HS-27A (cell line): ENCODE measurements at places on chromosomes 7 and 10.

GRCh38 chr10:76311752-76312636, 880.6 kb downstream of the LRMDA start:
- no peak for DNase-seq

DNA sequence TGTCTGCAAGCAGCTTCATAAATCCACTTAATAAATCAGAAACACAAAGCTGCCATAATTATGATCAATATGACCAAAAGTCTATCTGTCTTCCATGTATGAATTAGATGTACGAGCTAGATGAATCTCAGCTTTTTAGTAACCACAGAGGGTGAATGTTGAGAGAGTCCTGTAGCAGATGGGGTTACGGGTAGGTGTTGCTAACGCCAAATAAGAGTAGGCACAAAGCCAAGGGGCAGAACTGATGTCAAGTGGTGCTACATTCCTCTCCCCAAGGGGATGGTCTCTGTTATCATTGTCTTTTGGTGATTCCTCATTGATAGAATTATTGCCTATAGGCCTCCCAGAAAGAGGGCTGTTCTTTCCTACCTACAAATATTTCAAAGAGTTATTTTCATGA, 257.8 kb downstream of the PCLO start:
- no peak for DNase-seq

- DNase-seq, result no peak
These were observed 32.0 kb downstream of the GRID1 start for GRCh38 chr10:86334488-86335085.

DNA sequence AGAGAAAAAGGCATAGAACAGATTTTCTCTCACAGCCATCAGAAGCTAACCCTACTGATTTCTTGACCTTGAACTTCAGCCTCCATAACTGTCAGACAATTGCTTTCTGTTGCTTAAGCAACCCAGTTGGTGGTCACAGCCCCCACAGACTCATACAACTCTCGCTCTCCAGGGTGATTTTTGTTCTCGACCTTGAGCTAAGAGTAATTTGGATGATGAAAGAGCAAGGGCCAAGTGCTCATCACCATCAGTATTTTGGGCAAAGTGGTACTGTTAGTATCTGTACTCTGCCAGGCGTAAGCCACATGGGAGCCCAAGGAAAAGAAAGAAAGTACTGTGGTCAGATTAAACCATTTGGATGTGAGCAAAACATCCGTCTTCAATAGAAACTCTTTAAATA, 81.9 kb downstream of the AOAH start:
- no peak for DNase-seq

DNA sequence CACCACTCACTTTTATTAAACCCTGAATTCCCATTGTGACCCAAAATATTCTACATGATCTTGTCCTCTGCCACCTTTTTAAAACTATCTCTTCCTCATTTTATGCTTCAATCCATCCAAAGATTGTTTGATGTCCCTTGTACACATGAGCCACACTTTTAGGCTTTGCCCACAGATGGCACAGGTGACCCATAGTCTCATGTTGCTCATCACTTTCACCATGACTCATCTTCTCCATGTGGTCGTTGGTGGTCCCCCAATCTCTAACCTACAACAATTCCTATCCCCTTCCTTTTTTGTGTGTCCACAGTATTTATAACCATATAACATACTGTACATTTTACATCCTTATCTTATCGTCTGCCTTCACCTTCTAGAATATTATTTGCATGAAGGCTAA, 271.5 kb upstream of the ZWINT start:
- DNase-seq, result no peak

- DNase-seq, result no peak
These were observed 15.0 kb downstream of the PTN start for GRCh38 chr7:137328373-137329120.

GRCh38 chr7:749140-749551, 22.1 kb upstream of the PRKAR1B start:
- no peak for DNase-seq

DNA sequence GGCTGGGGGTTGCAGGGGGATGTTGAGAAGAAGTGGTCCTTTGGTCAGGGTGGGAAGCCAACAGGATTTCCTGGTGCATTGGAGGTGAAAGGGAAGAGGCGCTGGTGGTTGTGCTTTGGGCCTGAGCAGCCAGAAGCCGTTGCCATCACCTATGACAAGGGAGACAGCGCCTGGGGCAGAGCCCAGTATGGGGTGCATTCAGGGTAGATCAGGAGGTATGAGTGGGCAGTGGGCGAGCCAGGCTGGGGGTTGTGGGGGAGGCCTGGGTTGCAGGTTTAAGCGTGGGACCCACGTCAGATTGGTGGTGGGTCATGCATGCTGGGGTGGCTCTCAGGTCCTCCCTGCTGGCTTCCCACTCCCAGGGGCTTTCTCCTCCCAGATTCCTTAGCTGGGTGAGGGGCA, 6.3 kb upstream of the PILRB start:
- DNase-seq, result no peak

DNA sequence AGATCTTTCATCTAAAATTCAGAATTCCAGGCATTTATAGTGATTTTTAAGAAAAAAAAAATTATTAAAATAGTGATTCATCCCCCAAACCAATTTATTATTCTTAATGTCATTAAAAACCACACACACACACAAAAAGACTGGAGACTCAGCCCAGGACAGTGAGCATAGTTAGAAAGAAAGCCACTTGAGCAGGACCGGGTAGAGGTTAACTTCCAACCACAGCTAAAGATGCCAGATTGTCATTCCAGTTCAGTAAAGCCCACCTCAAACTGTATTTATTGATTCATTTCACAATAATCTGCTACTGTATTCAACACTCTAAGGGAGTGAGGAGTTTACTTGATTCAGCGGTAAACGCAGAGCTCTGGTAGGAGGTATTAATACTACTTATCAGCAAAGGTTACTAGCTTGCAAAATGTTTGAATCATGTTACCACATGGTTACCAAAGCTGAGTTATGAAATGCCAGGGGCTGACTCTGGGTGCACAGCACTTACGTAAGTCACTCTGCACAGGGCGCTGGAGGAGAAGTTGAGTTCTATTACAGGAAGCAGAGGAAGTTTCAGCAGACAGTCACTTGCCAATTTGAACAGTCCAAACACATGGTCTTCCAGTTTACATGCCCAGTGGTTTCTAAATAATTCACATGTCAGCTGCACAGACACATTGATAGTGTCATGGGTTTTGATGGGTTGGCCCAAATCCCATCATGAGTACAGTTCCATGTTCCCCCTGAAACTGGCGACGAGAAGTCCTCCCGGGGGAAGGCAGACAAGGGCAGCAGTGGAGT, 64.6 kb downstream of the KLF6 start:
- DNase-seq, result no peak

GRCh38 chr7:38656968-38657367, 25.8 kb upstream of the AMPH start:
- no peak for DNase-seq

DNA sequence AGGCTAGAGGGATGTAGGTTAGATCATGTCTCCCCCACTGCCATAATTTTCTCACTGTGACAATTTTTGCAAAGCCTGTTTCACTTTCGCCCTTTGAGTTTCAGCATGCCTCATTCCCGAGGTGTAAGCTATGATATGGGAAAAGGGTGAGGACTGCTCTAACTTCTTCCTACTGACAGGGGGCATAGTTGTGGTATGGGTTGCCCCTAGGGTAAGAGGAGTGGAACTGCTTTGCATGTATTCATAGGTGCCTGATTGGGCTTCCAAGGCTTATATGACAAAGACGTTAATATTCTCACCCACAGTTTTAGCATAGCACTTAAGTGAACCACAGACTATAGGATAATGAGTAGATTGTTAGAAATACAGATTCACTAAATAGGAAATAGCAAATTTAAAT, 148.7 kb downstream of the BBS9 start:
- no peak for DNase-seq

DNA sequence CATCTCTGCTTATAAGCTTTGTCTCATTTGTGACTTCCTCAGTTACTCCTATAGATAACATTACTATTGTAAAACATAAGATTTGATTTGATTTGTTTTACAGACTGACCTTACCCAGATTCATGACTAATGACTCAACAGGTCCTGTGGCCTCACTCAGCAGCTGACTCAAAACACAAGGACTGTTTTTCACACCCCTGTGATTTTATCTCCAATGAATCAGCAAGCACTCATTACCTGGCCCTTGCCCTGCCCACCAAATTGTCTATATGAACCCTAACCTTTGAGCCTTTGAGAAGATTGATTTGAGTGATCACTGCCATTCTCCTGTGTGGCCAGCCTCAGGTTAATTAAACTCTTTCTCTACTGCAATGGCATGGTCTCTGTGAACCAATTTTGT, 1064.6 kb upstream of the LRRTM3 start:
- DNase-seq, result no peak

DNA sequence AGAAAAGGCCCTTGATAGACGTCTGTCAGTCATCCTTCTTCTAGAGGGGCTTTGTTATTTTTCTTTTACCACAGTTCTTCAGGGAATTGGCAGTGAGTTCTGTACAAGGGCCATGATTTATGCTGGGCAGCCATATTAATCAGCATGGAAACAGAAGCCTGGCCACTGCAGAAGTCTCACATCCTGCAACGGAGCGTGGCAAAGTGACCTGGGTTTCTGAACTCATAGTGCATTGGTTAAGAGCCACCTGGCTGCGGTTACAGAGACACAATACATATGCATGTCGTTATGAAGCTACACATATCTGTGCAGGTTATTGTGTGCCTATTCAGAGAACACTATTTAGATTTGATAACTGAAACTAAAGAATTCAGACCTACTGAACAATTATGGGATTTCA, 419.4 kb upstream of the CELF2 start:
- DNase-seq, result no peak

- DNase-seq, result no peak
These were observed 280.4 kb downstream of the MTERF1 start for GRCh38 chr7:91600112-91600511.

DNA sequence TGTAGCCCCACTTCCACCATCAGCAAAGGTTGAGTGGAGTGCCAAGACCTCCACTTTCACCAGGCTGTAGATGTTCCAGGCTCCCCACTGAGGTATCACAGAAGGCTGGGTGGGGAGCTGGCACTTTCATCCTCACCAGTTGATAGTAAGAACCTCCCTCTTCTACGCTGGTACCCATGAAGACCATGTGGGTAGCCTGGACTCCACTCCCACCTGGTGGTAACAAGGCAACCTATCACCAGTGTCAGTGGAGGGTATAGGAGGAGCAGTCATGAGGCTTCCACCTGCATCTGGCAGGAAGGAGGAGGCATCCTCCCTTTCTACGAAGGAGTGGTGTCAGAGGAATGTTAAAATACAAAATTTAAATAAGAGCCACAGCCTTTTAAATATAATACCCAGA, 4.4 kb downstream of the SMIM30 start:
- no peak for DNase-seq

DNA sequence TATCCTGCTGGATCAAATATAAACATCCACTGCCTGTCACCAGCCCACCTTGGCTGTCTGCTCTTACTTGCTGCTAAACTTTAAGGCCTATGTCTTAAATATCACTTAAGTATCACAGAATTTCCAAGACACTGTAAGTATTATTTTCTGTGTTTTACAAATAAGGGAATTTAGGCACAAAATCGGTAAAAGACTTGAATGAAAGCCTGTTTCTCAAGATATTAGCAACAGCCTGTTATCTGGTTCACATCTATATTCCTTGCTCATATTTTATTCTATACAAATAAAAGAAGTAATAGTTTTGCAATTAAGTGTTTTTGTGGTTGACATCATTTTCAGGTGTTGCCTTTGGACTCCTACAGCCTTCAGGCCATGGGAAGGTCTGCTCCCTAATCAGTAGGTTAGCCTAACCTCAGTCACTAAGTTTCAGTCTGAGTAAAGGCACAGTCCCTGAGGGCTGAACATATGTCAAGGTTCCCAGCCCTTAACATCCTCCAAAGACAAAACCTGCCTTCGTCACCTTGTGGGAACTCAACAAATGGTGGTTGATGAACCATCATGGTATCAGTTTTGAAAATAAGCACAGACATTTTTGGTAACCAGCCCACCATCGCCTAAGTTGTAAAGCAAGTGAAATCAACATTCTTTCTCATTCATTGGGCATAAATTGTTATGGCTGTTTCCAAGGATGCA, 127.1 kb downstream of the CREB5 start:
- no peak for DNase-seq

DNA sequence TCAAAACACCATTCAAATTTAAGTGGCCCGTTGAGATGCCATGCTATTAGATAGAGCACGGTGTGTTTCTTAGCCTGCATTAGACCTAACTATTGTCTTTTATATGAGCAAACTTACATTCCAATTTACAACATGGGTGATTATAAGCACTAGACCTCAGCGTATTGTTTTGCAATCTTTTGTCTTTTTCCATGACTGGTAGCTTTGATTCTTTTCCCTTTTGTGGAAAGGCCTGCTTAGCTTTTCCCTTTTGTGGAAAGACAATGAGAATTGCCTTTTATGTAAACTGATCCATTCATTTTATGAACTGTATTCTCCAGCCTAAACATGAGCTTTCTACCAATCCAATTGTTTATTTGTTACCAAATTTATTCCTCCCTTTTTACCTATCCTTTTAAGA, 823.1 kb downstream of the CCSER2 start:
- no peak for DNase-seq

DNA sequence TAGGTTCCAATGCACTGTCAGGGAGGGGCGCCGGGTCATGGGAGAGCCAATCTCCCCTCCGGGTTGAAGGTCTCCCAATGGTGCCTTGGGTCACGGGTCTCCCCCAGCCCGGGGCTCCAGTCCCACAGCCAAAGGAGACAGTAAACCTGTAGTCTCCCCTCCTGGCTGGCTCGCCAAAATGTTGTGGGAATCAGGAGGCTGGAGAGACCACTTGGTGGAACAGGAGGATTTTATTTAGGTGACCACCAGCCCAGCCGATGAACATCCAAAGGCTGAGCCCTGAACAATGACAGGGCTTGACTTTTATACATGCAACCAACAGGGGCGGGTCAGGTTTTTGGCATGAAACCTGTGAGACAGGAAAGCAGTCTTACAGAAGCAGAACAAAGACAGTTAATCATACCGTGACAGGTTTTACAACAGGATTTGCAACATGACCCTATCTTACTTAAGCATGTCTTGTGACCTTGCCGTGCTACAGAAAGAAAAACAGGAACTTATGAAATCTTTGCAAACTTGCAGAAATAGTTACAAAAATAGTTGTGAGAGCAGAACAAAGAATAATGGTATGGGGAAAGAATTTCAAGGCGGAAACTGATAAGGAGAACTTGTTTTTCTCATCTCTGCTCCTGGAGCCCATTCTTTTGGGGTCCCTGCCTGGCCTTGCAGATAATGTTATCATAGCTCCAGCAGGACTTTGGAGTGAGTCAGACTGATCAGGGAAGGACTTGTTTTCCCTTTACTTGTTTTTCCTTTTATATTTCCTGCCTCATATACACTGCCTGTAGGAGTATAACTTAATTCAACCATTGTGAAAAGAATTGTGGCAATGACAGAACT, 7.1 kb downstream of the ERV3-1 start:
- DNase-seq, result no peak
